Suprapubic skin (tissue), 4 donors: ENCODE measurements at places on chromosomes 16 and 17. TPM values are rescaled to one million over a fixed set of nuclear protein-coding genes. Genes with fewer than 3 reads are reported as not detected.
A peak's percentile ranks its signal among the peaks of the same experiment; 100 is the strongest.

- H3K4me1 ChIP-seq: peaks cover 47% of the 10 kb centered on the region
- H3K36me3 ChIP-seq: peaks cover 36% of the 10 kb centered on the region
- no peaks in the 10 kb centered on the region for H3K27me3 ChIP-seq
- no peak for DNase-seq
- peak overlapping the region; percentile 94 for H3K27ac ChIP-seq
These were observed 941 bp upstream of the MRPS34 start for GRCh38 chr16:1773703-1774447.

- no peaks in the 10 kb centered on the region for H3K36me3 ChIP-seq
- H3K27ac ChIP-seq: peak overlapping the region; percentile 5
- no peaks in the 10 kb centered on the region for H3K27me3 ChIP-seq
- H3K4me3 ChIP-seq: no peak overlapping the region
These were observed 27.3 kb downstream of the GAS7 start for GRCh38 chr17:10171122-10171571.

- no peak overlapping the region for H3K27ac ChIP-seq
- no peak for DNase-seq
- H3K4me3 ChIP-seq: no peak overlapping the region
- H3K4me1 ChIP-seq: peaks cover 7% of the 10 kb centered on the region
- H3K36me3 ChIP-seq: no peaks in the 10 kb centered on the region
These were observed 33.4 kb upstream of the TMEM92 start for GRCh38 chr17:50240851-50241250.

- no peaks in the 10 kb centered on the region for H3K36me3 ChIP-seq
- no peak for DNase-seq
- H3K27ac ChIP-seq: no peak overlapping the region
- H3K27me3 ChIP-seq: peaks cover 7% of the 10 kb centered on the region
- H3K4me1 ChIP-seq: peaks cover 8% of the 10 kb centered on the region
- no peak overlapping the region for H3K4me3 ChIP-seq
These were observed 44.7 kb upstream of the PRSS54 start for GRCh38 chr16:58339452-58339981.

DNA sequence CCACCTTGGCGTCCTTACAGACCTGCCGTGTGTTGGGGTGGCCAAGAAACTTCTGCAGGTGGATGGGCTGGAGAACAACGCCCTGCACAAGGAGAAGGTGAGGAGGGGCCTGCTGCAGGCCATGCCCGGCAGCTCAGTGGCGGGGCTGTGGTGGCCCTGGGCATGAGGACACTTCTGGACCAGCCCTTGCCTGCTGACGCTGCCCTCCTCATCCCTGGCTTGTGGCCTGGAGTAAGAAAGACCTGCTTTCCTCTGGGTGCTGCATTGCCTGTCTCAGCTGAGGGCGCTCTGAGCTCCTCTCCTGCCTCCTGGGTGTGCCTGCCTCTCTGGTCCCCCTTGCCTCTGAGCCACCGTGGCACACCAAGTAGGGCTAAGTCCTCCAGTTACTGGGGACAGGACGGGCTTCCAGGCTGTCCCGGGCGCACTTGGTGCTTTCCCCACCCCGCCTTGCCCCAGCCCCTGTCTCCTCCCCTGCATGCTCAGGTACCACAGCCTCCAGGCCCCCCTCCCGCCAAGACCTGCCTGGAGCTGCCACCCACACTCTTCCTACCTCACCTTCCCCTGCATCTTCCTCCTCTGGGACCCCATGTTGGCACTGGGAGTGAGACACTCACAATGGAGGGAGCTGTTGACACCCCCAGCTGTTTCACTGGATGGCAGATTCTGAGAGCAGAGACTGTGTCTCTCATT is 8.7 kb downstream of the ENDOV start:
- no peak overlapping the region for H3K27ac ChIP-seq
- H3K4me3 ChIP-seq: no peak overlapping the region
- H3K36me3 ChIP-seq: peaks cover 12% of the 10 kb centered on the region
- H3K4me1 ChIP-seq: peaks cover 20% of the 10 kb centered on the region

GRCh38 chr17:4785311-4786105 is 656 bp downstream of the VMO1 start:
- H3K4me1 ChIP-seq: peaks cover 35% of the 10 kb centered on the region
- no peaks in the 10 kb centered on the region for H3K36me3 ChIP-seq
- no peak overlapping the region for H3K27ac ChIP-seq
- no peak for DNase-seq

DNA sequence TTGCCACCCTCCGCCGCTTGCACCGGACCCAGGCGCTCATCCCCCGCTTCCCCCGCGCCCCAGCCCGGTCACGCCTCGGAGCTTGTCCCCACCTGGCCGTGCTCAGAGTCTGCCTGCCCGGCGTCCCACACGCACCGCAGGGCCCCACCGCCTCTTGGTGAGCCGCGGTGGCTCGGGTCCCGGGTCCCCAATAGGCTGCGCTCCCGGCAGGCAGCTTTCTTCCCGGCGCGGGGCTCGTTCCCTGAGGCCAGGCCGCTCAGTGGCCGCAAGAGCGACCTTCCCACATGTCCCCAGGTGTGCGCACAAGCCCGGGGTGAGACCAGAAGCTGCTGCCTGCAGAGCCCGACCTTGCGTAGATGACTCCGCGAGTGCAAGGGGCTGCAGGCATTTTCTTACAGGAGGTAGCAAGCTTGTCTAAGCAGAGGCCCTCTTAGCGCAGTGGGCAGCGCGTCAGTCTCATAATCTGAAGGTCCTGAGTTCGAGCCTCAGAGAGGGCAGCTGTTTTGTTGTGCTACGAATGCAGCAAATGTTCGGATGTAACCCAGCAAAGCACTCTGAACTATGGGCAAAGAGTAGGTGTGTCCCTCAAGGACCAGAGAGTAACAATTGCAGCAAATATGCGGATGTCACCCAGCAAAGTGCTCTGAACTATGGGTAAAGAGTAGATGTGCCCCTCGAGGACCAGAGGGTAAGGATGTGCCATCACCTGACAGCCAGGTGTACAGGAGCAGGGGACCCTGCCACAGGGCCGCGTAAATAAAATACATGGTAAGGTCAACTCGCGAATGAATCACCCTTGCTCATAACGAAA is 15.6 kb downstream of the TLE7 start:
- H3K27me3 ChIP-seq: peaks cover 40% of the 10 kb centered on the region
- no peak overlapping the region for H3K27ac ChIP-seq
- no peaks in the 10 kb centered on the region for H3K4me1 ChIP-seq
- peak; percentile 59 for DNase-seq
- no peaks in the 10 kb centered on the region for H3K36me3 ChIP-seq

DNA sequence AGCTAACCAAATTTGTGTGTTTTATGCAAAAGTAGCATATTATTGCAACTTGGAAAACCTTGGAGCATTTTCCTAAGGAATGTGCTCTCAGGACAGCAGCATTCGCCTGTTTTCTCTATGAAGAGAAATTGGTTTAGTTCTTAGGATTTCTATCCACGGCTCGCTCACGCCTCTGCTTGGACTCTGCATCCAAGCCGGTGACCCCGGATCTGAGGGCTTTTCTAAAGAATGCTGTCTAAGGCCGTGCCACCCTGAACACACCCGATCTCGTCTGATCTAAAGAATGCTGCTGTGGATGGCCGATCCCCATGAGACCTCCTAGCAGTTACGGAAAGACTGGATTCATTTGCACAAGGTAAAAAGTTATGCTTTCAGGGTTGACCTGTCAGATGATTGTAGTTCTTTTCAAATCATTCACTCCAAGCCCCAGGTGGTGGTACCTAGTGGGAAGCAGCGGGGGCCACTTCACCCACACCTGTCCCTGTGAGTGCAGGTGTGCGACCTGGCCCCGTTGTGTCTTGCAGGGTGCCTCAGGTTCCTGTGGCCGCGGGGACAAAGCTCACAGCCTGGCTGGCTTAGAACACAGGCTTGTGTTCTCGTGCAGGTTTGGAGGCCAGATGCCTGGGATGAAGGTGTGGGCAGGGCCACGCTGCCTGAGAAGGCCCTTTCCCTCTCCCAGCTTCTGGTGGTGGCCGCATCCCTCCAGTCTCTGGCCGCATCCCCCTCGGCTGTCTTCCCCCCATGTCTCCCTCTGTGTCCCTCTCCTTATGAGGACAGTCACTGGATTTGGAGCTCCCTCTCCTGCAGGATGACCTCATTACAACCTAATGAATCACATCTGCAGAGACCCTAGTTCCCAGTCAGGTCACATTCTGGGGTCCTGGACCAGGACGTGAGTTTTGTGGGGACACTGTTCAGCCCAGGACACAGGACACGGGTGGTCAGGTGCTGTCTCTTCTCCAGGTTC is 71.1 kb downstream of the BANP start:
- no peak for DNase-seq
- H3K36me3 ChIP-seq: peaks cover 13% of the 10 kb centered on the region
- peaks cover 22% of the 10 kb centered on the region for H3K4me1 ChIP-seq
- H3K27me3 ChIP-seq: no peaks in the 10 kb centered on the region

DNA sequence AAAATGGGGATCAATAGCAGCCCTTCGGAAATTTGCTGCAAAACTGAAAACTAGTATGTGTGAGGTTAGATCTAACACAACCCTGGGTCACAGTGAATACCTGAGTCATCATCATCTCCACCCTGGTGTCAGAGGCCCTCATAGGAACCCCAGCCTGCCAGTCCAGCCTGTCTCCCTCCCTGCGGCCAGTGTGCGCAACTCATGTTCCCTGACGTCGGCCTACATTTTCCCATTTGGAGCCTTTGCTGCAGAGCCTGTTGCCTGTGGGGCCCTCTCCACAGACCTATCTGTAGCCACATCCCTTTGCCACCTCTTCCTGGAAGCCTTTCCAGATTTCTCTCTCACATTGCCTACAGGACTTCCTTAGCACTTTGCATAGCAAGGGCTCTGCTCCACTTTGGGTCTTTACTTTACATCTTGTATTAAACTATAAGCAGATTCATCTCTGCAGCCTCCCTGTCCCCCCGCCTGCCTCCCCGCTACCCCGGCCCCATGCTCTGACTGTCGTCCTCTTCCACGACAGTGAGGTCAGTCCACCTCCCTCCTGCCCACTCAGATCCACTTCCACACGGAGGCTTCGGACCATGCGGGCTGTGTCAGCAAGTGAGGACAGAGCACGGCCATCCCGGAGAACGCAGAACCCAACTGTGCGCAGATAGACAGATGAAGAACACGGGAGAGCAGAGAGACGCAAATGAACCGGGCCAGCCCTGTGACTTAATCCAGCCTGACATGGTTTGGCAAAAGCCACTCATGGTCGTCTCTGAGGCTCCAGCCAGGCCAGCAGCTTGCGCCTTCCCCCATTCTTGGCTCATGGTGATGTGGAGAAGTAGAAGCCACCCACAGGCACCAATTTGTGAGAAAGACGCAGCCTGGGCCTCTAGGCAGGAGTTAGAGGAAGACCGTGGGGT is 31.0 kb downstream of the NGFR start:
- peaks cover 30% of the 10 kb centered on the region for H3K4me1 ChIP-seq
- no peak overlapping the region for H3K4me3 ChIP-seq
- H3K36me3 ChIP-seq: no peaks in the 10 kb centered on the region
- no peak overlapping the region for H3K27ac ChIP-seq

GRCh38 chr17:48601539-48602425 is 3.0 kb downstream of the HOXB6 start:
- H3K27ac ChIP-seq: no peak overlapping the region
- no peak for DNase-seq
- peaks cover 83% of the 10 kb centered on the region for H3K27me3 ChIP-seq
- no peaks in the 10 kb centered on the region for H3K36me3 ChIP-seq
- H3K4me1 ChIP-seq: peaks cover 56% of the 10 kb centered on the region

- H3K4me3 ChIP-seq: no peak overlapping the region
- DNase-seq: no peak
- no peaks in the 10 kb centered on the region for H3K36me3 ChIP-seq
- H3K27ac ChIP-seq: no peak overlapping the region
These were observed 9.4 kb upstream of the MYL4 start for GRCh38 chr17:47199627-47200324.

- H3K4me3 ChIP-seq: no peak overlapping the region
- no peaks in the 10 kb centered on the region for H3K36me3 ChIP-seq
- H3K27me3 ChIP-seq: no peaks in the 10 kb centered on the region
- H3K27ac ChIP-seq: no peak overlapping the region
These were observed 44.8 kb downstream of the CPPED1 start for GRCh38 chr16:12758670-12759558.

PRAC1 gene
- total RNA-seq: not detected

ZNF469 gene
- 0.45 TPM for total RNA-seq

HS3ST2 gene
- total RNA-seq: 1.7 TPM

SLC5A11 gene
- not detected for total RNA-seq

ITGAX gene
- 1.1 TPM for total RNA-seq

CD300E gene
- total RNA-seq: 0.24 TPM
